Activated T-cell treated with anti-CD3 and anti-CD28 coated beads for 48 hours (primary cell): ENCODE measurements at places on chromosomes 2 and 18.

DNA sequence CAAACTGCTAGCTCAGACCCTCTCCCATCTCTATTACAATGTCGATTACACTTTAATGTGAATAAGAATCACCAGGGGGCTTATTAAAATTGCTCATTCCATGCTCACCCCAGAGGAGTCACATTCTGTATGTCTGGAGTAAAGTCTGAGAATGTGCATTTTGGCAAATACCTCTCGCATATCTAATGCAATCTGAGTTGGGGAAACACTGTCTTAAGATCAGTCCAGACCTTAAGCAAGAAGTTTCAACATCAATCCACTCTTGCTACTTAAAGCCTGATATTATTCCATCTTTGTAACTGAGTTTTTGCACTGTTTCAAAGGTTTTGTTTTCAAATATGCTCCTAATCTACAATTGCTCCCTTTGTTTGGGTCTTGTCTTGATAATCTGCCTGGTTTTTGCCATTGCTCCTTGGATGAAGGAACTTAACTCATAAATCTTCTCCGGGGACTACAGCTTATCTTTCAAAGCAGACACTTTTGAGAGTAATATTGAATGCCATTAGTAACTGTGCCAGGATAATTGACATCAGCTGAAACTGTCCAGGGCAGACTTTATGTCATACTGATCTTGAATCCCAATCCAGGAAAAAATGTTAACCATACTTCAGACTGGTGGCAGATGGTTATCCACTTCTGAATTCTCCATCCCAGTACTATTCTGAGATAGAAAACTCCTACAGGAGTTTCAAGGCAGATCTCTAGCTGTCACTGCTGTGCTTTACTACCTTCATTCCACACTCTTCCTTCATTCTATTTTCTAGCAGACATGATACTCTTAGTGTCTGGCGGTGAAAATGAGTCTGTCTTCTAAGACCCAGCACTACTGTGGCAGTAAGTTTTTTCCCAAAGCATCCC, 200.9 kb downstream of the ERBB4 start:
- DNase-seq: no peak

GRCh38 chr2:11983401-11983800, 237.0 kb downstream of the LPIN1 start:
- DNase-seq: no peak

DNA sequence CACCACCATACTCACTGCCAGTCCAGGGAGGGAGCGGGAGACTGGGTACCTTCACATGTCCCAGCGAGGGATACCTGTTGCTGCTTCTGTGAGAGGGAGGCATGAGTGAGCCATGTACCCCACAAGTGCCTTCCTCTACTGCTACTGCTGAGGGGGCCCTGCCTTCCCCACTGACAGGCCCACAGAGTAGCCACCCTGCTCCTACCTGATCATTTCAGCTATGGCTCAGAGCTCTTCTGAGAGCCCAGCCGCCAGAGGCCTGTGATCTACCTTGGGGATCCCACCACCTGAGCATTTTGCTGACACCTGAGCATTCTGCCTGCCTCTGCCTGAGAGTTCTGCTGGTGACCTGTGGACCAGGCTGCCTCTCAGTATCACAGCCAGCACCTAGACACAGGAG, 137.6 kb downstream of the FSIP2 start:
- DNase-seq: no peak

GRCh38 chr2:175154661-175155082, 13.3 kb downstream of the ATF2 start:
- DNase-seq: no peak

DNA sequence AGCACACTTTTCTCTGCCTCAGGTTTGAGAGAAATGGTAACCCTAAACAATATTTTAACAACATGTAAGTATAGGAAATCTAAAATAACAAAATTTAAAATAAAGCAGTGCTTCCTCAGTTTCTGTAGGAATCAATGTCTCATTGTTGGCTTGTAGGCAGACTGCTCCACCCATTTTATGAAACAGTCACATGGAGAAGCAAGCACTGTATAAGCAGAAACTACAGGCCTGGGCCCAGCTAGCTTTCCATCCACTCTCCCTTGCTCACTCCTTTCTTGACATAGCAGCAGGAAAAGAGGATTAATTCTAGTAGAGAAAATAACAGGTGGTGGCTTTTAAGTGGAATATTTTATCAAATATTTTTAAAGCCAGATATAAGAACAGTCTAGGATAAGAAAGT, 97.2 kb downstream of the PLEKHM3 start:
- DNase-seq: no peak

GRCh38 chr2:157107877-157108276, 149.6 kb upstream of the GALNT5 start:
- no peak for DNase-seq

- no peak for DNase-seq
These were observed 5.5 kb upstream of the TACR1 start for GRCh38 chr2:75204833-75205232.

- no peak for DNase-seq
These were observed 175.5 kb downstream of the ZFP36L2 start for GRCh38 chr2:43050866-43051265.
